ENCODE measurements at places on chromosomes 11 and 22. TPM values are rescaled to one million over a fixed set of nuclear protein-coding genes. Genes with fewer than 3 reads are reported as not detected.

Gene TXNRD2
- total RNA-seq = 18.5 TPM

Gene TEAD1
- 0.83 TPM for total RNA-seq

Gene EIF4G2
- total RNA-seq = 757 TPM

Gene ART1
- not detected for total RNA-seq

Gene KBTBD4
- 15.4 TPM for total RNA-seq

Gene ZP1
- total RNA-seq = not detected

DNA sequence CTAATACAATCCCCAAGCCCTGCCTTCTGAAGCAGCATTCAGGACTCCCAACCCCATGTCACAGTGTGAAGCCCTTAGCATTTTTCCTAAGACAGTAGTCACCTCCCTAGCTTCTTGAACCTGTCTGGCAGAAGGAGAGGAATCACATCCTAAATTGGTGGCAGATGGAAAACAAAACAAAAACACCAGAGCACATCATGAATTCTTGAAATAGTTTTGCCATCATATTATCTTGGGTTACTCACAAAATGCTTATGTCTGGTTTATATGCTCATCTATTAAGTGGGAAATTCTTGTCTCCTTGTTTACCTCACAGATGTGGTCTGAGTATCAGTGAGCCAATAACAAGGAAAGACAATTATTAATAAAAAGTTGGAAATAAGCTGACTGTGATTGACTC, 15.3 kb downstream of the OR51M1 start:
- no peaks in the 10 kb centered on the region for H3K4me1 ChIP-seq
- DNase-seq = no peak
- no peak overlapping the region for H3K4me3 ChIP-seq
- no peaks in the 10 kb centered on the region for H3K27me3 ChIP-seq

DNA sequence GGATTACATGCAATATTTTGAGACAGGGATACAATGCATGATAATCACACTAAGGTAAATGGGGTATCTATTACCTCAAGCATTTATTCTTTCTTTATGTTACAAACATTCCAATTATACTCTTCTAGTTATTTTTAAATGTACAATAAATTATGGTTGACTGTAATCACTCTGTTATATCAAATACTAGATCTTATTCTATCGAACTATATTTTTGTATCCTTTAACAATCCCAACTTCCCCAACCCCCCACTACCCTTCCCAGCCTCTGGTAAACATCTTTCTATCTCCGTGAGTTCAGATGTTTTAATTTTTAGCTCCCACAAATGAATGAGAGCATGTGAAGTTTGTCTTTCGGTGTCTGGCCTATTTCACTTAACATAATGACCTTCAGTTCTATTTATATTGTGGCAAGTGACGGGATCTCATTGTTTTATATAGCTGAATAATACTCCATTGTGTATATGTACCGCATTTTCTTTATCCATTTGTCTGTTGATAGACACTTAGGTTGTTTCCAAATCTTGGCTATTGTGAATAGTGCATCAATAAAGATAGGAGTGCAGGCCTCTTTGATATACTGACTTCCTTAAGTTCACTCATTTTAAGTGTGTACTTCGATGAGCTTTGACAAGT, 40.5 kb downstream of the ARHGEF12 start:
- H3K36me3 ChIP-seq = peaks cover 2% of the 10 kb centered on the region
- no peak overlapping the region for H3K27ac ChIP-seq
- no peaks in the 10 kb centered on the region for H3K4me1 ChIP-seq
- H3K4me3 ChIP-seq = no peak overlapping the region

DNA sequence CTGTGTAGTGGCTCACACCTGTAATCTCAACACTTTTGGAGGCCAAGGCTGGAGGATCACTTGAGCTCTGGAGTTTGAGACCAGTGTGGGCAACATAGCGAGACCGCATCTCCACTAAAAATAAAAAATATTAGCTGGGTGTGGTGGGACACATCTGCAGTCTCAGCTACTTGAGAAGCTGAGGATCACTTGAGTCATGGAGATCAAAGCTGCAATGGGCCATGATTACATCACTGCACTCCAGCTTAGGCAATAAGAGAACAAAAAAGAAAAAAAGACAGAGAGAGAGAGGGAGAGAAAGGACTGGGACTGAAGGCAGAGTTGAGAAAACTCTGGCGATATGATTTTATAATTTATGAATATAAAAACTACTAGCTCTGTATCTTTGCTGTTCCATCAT, 473.1 kb downstream of the LRRC4C start:
- H3K4me1 ChIP-seq = no peaks in the 10 kb centered on the region
- DNase-seq = no peak
- no peaks in the 10 kb centered on the region for H3K36me3 ChIP-seq
- H3K27me3 ChIP-seq = no peaks in the 10 kb centered on the region
- H3K4me3 ChIP-seq = no peak overlapping the region

- H3K4me3 ChIP-seq = no peak overlapping the region
- no peaks in the 10 kb centered on the region for H3K36me3 ChIP-seq
- peaks cover 5% of the 10 kb centered on the region for H3K27me3 ChIP-seq
- DNase-seq = no peak
- no peak overlapping the region for H3K27ac ChIP-seq
- no peaks in the 10 kb centered on the region for H3K4me1 ChIP-seq
Observed at GRCh38 chr11:57097149-57097548, 84.6 kb upstream of the LRRC55 start.

DNA sequence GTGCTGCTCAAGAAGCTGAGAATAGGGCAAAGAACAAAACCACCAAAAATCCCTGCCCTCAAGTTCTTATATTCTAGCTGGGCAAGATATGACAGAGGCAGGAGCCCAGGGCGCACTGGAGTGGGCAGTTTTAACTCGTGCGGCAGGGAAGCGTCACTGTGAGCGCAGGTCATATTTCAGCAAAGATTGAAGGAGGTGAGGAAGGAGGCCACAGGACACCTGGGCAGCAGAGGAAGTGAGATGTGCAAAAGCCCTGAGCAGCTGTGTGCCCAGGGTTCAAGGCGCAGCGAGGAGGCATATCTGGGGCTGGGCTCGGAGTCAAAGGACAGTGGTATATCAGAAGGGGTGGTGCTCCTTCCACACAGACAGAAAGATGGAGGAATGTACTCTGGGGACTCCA, 13.5 kb downstream of the KCNC1 start:
- no peak overlapping the region for H3K4me3 ChIP-seq
- no peaks in the 10 kb centered on the region for H3K4me1 ChIP-seq
- no peak for DNase-seq
- H3K36me3 ChIP-seq = no peaks in the 10 kb centered on the region
- H3K27me3 ChIP-seq = peaks cover 9% of the 10 kb centered on the region

DNA sequence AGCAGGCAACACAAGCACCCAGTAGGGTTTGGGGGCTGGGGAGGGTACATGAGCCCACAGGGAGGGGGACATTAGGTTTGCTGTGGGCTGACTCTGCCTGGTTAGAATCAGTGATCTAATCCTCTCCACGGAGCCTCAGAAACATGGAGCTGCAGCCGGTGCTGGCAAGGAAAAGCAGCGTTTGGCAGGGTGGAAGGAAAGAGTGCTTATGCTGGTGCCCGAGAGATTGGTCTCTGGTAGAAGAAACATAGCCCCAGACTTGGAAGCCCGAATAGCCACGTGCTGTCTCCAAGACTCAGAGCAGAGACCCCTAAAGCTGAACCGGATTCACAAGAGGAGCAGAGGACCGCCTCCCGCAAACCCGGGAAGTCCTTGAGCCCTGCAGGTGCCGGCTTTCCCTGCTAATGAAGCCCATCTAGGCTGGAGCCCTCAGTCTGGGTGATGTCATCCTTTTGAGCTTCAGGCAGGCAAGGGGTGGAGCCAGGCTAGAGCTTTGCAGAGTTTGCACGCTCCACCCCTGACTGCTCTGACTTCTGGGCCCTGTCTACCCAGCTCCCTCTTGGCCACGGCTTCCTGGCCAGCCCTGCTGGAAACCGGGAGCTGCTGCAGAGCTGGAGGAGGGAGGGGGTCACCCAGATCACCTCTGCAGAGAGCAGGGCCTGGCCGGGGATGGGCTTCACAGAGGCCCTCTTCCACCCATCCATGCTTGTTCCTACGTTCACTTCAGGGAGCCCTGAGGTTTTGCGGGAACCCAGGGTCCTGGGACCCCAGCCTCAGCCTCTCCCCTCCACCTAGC, 35.0 kb upstream of the JAM3 start:
- DNase-seq = peak; percentile 87
- H3K36me3 ChIP-seq = peaks cover 3% of the 10 kb centered on the region
- H3K27ac ChIP-seq = peak overlapping the region; percentile 69
- H3K4me1 ChIP-seq = peaks cover 60% of the 10 kb centered on the region
- H3K4me3 ChIP-seq = peak overlapping the region; percentile 50

- peaks cover 39% of the 10 kb centered on the region for H3K4me1 ChIP-seq
- H3K27ac ChIP-seq = peak overlapping the region; percentile 1
- H3K36me3 ChIP-seq = no peaks in the 10 kb centered on the region
Observed at GRCh38 chr11:118938491-118939403, 13.0 kb upstream of the BCL9L start.

DNA sequence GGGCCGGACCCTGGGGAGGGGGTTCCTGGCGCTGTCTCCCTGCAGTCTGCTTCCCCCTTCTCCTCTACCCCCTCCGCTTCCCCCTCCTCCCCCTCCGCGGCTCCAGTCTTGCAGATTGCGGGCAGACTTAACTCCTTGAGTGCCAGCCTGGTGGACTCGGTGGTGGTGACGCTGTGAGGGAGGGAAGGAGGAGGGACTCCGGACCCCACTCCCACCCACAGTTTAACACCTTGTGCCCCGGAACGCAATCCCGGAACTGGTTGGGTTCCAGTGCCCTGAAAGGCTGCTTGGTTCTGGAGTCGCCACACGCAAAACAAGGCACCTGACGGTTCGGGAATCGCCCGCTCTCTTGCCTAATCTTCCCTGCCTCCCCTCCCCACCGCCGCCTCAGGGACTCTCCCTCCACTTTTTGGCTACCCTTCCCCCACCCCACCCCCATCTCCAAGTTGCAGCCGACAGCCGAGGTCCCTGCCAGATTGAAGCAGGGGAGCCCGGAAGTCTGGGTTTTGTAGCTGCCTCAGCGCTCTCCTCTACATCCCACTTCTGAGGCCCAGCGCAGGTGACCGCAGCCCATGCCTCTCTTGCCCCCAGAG, 3.9 kb upstream of the BCL9L start:
- peaks cover 42% of the 10 kb centered on the region for H3K4me1 ChIP-seq
- peak; percentile 90 for DNase-seq
- H3K4me3 ChIP-seq = peak overlapping the region; percentile 90
- H3K27me3 ChIP-seq = no peaks in the 10 kb centered on the region
- no peaks in the 10 kb centered on the region for H3K36me3 ChIP-seq
- H3K27ac ChIP-seq = peak overlapping the region; percentile 98

GRCh38 chr22:48579043-48579927, 1248.4 kb downstream of the BRD1 start:
- no peak overlapping the region for H3K27ac ChIP-seq
- H3K36me3 ChIP-seq = no peaks in the 10 kb centered on the region
- DNase-seq = no peak
- peaks cover 19% of the 10 kb centered on the region for H3K27me3 ChIP-seq

GRCh38 chr11:64728757-64729365, 5.9 kb upstream of the NRXN2 start:
- H3K4me3 ChIP-seq = no peak overlapping the region
- H3K36me3 ChIP-seq = peaks cover 6% of the 10 kb centered on the region
- no peak overlapping the region for H3K27ac ChIP-seq
- no peaks in the 10 kb centered on the region for H3K27me3 ChIP-seq
- DNase-seq = no peak
- peaks cover 17% of the 10 kb centered on the region for H3K4me1 ChIP-seq

- H3K27me3 ChIP-seq = no peaks in the 10 kb centered on the region
- peaks cover 27% of the 10 kb centered on the region for H3K4me1 ChIP-seq
- H3K36me3 ChIP-seq = no peaks in the 10 kb centered on the region
- H3K27ac ChIP-seq = no peak overlapping the region
- H3K4me3 ChIP-seq = no peak overlapping the region
Observed at GRCh38 chr11:121654259-121654842, 201.6 kb upstream of the SORL1-AS1 start.

GRCh38 chr22:18100781-18101180, 9.8 kb upstream of the TUBA8 start:
- no peak for DNase-seq
- no peak overlapping the region for H3K4me3 ChIP-seq

DNA sequence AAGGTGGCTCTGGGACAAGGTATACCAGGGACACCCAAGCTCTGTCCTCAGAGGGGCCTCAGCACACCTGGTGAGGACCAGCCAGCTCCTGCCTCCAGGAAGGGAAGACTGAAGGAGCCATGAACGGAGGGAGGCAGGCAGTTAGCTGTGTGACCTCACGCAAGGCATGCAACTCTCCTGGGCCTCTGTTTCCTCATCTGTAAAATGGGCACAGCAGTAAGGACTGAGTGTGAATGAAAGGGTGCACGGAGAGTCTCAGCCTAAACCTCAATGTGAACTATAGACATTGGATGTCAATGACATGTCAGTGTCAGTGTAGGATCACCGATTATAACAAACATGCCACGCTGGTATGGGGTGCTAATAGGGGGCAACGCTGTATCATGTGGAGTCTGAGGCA, 18.4 kb downstream of the PGA5 start:
- no peak for DNase-seq
- no peak overlapping the region for H3K4me3 ChIP-seq
- no peaks in the 10 kb centered on the region for H3K4me1 ChIP-seq

DNA sequence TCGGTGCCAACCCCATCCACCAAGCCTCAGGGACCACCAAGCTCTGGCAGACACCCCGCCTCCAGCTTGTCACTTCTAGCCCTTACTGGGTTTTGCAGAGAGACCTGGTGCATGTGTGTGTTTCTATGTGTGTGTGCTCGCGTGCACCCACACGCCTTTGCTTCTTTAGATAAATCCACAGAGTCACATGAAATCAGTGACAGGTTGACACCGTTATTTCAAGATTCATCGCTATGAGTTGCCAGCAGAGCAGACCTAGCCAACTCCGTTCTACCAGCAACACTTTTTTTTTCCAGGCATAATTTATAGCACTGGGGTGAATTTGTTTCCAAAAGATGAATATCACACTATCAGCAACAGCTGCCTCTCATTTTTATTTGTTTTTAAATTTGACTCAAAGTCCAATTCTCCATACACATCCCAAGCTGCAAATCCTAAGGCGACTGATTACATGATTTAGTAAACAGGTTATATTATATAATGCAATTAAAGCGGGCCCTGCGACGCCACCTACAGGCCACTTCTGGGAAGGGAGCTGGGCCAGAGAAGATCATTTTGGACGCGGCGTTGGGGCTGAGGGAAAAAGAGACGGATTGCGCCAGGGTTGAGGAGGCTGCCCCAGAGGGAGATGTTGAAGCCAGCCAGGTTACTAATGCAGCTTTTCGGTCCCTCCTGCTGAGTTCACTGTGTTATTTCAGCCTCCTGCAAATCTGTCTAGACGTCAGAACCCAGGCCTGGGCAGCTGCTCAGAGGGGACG, 150.5 kb downstream of the FEZ1 start:
- no peak overlapping the region for H3K27ac ChIP-seq
- H3K27me3 ChIP-seq = peaks cover 5% of the 10 kb centered on the region
- no peaks in the 10 kb centered on the region for H3K36me3 ChIP-seq
- DNase-seq = peak; percentile 69

GRCh38 chr11:24900514-24900913, 403.7 kb downstream of the LUZP2 start:
- H3K27me3 ChIP-seq = no peaks in the 10 kb centered on the region
- H3K36me3 ChIP-seq = no peaks in the 10 kb centered on the region
- H3K4me3 ChIP-seq = no peak overlapping the region
- H3K4me1 ChIP-seq = no peaks in the 10 kb centered on the region
- DNase-seq = no peak

All from activated CD8-positive, alpha-beta T cell treated with anti-CD3 and anti-CD28 coated beads for 36 hours (primary cell).